Cardiac fibroblast (primary cell): ENCODE measurements at places on chromosomes 4 and X.

- DNase-seq: no peak
These were observed 348.6 kb downstream of the TRAM1L1 start for GRCh38 chr4:116736756-116737155.

- peak; percentile 26 for DNase-seq
These were observed 765 bp downstream of the ENOPH1 start for GRCh38 chr4:82430964-82431745.

GRCh38 chrX:24241822-24242648 lies 71.8 kb downstream of the SUPT20HL2 start:
- DNase-seq: peak; percentile 54

GRCh38 chrX:78357342-78358055 lies 30.1 kb upstream of the CYSLTR1 start:
- no peak for DNase-seq

DNA sequence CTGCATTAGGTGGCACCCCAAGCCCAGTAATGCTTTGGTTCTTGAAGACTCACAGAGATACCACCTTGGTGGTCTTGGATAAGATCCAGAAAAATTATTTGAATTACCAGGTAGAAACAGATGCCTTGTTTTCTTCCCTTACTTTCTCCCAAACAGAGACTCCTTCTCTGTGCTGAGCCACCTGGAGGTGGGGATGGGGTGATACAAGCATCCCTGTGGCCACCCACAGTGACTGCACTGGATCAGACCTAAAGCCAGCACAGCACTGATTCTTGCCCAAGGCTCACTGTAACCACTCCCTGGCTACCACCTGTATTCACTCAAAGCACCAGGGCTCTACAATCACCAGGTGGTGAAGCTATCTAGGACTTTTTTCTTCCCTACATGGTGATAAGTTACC lies 156.8 kb downstream of the TEX13A start:
- DNase-seq: no peak

DNA sequence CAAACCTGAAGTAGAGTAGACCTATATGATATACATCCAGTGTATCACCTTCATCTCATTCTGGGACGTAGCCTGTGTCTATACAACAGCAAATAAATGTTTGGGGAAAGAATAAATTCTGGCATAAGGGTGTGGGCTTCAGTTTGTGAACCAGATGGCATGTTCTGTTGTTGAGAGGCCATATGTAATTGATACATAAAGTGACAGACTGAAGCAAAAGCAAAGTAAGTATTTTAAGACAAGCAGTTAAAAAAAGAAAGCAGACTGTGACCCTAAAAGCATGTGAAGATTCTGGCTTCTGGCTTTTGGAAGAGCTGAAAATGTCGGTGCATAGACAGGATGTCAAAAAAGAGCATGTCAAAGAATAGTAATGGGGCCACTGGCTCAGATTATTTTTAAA lies 22.9 kb downstream of the MID2 start:
- DNase-seq: no peak

GRCh38 chr4:188960411-188961093 lies 821.3 kb downstream of the TRIML1 start:
- DNase-seq: peak; percentile 7

DNA sequence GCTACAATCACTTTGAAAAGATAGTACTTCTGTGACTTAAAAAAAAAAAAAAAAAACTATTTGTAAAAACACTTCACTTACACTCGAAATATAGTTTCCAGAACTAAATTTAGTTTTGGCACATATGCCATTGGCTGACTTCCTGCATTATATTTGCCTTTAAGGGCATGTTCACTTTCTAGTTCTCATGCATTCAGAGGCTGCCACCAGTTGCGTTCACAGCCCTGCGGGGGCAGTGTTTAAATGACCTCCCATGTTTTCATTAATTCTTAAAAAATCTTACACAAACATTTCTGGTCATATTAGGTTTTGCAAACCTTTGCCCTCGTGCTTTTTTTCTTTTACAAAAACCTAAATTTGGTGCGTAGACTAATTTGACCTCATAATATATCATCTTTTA lies 12.4 kb upstream of the ARHGAP6 start:
- no peak for DNase-seq

GRCh38 chr4:140243278-140243753 lies 89.3 kb upstream of the MAML3 start:
- no peak for DNase-seq

GRCh38 chr4:37188100-37188499 lies 56.4 kb upstream of the NWD2 start:
- no peak for DNase-seq

- no peak for DNase-seq
These were observed 12.4 kb upstream of the CXCL2 start for GRCh38 chr4:74111306-74111975.

GRCh38 chr4:119933606-119934005 lies 133.0 kb downstream of the MAD2L1 start:
- no peak for DNase-seq

GRCh38 chrX:119984652-119985051 lies 41.1 kb upstream of the NKAP start:
- no peak for DNase-seq

DNA sequence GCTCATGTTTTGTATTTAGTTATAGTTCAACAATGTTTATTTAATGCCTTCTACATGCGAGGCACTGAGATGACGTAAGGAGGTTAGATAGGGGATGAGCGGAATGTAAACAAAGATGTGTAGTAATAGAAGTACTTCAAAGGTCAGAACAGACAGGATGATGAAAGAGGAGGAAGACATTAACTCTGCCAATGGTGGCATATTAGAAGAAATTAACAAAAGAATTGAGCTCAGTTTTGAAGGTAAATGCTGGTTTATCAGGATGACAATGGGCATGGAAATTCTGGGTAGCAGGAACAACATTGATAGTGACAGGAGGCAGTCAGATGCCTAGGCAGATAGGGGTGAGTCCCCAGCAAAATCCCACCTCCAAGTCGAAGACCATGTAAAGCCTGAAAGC lies 62.3 kb upstream of the PGRMC2 start:
- peak; percentile 71 for DNase-seq

DNA sequence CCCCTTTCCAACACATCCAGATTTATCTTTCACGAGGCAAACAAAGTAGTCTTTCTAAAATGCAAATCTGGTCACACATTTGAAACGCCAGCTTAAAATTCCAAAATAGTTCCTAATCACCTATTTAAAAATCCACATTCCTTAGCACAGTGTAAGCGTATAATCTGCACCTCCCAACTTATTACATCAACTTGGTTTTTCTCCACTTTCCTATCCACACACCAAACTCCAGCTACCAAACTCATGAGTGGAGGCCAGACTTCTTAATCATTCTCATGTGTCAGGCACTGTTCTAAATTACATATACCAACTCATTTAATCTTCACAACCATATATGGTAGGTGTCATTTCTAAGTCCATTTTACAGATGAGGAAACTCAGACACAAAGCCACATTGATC lies 33.8 kb downstream of the ENOX2 start:
- DNase-seq: no peak

DNA sequence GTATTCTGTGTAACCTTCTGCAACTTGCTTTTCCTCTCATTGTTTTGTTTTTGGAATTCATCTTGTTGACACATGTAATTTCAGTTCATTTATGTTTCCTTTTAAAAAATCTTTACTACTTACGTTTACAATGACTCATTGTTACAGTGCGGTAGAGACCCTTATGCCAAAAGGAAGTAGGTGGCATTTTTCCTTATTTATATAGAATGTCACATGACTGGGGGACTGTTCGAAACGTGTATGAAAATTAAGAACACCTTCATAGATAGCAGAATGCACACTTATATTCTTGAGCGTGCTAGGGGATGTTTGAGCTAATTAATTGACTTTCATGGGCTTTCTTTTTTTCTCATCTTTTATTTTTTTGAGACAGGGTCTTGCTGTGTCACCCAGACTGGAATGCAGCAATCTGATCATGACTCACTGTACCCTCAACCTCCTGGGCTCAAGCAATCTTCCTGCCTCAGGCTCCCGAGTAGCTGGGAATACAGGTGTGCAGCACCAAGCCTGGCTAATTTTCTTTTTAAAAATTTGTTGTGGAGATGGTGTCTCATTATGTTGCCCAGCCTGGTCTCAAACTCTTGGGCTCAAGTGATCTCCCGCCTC lies 7.3 kb downstream of the REPS2 start:
- DNase-seq: no peak

GRCh38 chr4:65971686-65972085 lies 301.4 kb upstream of the EPHA5 start:
- no peak for DNase-seq

DNA sequence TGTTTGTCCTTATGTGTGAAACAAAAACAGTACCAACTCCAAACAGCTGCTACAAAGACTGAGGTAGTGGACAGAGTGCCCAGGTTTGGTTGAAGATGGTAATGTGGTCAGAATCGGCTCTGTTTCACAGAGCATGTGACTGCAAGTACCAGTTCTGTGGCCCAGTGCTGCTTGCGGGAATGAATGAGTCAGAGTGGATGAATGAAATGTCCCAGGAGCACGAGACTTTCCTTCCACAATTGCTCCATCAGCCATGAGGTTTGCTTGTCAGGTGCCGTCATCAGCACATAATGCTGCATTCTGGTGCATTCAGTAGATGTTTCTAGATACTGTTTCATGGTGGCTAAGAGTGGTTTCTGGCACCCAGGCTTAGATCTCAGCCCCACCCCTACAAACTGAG lies 84.2 kb downstream of the GPR143 start:
- peak; percentile 46 for DNase-seq

GRCh38 chr4:34643476-34643875 lies 1600.8 kb downstream of the ARAP2 start:
- DNase-seq: no peak

DNA sequence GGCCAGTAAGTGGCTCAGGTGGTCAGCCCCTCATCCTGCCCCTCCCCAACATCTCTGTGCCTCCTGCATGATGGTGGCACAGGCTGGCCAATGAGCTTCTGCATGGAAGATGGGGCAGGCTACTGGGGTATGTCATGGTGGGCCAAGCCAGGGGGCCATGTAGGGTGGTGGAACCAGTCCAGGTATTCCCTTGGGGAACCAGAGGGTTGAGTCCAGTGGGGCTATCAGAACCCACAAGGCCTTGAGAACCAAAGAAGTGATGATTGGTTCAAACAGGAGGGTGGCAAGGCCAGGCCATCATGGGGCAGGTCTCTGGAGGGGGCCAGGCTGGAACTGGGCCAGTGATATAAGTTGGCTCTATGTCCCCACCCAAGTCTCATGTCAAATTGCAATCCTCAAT lies 18.8 kb upstream of the PPP2R2C start:
- no peak for DNase-seq

- DNase-seq: no peak
These were observed 8.7 kb downstream of the CITED1 start for GRCh38 chrX:72296991-72297390.

GRCh38 chrX:37753384-37753783 lies 26.5 kb upstream of the CYBB start:
- DNase-seq: no peak

DNA sequence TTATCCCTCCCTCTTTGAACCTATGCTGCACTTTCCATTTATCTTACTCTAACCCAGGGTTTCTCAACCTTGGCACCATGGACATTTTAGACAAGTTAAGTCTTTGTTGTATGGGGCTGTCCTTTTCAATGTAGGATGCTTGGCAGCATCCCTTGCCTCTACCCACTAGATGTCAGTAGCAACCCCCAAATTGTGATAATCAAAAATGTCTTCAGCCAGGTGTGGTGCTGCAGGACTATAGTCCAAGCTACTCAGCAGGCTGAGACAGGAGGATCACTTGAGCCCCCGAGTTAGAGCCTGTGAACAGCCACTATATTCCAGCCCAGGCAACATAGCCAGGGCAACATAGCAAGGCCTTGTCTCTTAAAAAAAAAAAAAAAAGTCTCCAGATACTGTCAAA lies 7.0 kb downstream of the LRCH2 start:
- peak; percentile 12 for DNase-seq

- DNase-seq: no peak
These were observed 951.2 kb upstream of the DIAPH2 start for GRCh38 chrX:95733426-95733825.

GRCh38 chrX:17613979-17614588 lies 123.2 kb upstream of the SCML1 start:
- DNase-seq: no peak

- peak; percentile 53 for DNase-seq
These were observed 848 bp downstream of the ACSL4 start for GRCh38 chrX:109732017-109732801.

GRCh38 chr4:114146947-114147618 lies 167.6 kb upstream of the ARSJ start:
- DNase-seq: no peak

GRCh38 chr4:55355555-55355954 lies 9.5 kb downstream of the SRD5A3 start:
- no peak for DNase-seq

GRCh38 chr4:147056940-147057610 lies 111.4 kb upstream of the TTC29 start:
- peak; percentile 46 for DNase-seq

DNA sequence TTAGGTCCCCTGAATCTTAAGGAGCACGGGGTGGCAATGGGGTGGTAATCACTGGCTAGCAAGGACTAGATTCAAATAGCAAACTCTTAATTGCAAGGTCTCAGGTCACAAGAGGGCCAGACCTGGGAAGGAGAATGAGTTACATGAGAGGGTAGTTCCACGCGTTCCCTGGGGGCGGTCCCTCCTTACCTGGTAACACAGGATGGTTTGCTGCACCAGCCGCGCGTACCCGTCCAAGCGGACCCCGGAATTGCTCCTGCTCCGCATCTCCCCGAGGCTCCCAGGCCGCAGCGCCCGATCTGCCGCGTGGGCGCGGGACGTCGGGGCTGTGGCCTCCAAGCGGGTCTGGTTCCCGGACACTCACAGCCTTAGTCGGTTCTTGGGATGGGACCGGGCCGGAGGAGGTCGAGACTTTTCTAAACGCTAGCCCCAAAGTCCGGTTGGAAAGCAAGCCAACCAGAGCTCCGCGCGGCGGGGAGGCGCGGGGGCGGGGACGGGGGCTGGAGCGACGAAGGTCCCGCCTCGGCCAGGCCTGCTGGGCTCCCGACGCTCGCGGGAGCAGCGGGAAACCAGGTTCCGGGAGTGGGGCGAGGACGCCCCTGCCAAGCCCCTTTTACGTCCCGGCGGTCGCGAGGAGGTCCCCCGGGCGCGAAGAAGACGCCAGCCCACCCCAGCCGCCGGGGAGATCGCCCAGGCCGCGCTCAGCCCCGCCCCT lies at the start of gene PHKA2:
PHKA2 (minus strand) TSS at position 449 of the 715 bp plus-strand sequence; CDS start at position 267, 182 bp downstream.
- peak; percentile 58 for DNase-seq

- DNase-seq: no peak
These were observed 18.9 kb upstream of the FBXW7 start for GRCh38 chr4:152554742-152555141.

GRCh38 chrX:52416816-52417215 lies 48.0 kb downstream of the XAGE2 start:
- DNase-seq: no peak

DNA sequence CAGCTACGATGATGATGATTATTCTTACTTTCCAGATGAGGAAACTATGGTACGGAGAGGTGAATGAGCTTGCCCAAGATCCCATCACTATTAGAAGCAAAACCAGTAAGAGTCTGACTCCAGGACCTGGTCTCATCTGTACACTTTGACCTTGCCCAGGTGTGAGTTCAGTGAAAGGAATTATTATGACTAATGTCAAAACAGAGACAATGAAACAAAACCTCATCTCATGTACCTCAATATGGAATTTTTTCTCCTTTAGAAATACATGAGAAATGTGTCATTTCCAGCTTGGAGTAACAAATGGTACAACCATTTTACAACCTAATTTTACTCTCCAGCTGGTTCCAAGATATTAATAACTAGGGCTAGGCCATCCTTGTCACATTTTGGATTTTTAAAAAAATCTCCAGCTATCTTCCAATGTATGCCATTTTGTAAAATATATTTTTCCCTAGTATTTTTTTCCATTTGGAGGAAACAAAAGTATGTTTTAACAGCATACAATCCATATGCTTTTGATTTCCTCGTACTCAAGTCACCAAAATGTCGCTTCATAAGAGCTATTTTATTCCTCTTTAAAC lies 213.8 kb downstream of the PTTG2 start:
- no peak for DNase-seq
